ENCODE measurements at places on chromosomes 2 and 18.
A peak's percentile ranks its signal among the peaks of the same experiment; 100 is the strongest.

DNA sequence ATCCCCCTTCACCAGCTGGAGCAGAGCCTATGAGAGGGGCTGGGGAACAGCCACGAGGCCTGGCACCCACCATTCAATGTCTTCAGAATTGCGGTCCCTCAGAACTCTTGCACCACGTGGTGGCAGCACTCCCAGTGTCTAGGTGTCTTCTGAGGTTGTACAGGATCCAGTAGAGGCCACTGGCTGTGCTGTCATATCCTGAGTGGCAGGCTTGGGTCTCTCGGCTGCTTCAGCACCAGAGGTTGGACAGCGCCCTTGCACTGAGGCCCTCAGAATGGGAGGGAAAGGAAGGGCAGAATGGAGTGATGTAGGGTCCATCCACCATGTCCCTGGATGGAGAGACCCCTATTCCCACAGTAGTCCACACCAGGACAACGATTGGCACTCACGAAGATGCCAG lies 112.0 kb upstream of the TEKT4 start:
- peak; percentile 12 for DNase-seq

- DNase-seq = no peak
Observed at GRCh38 chr2:172545408-172546075, 10.3 kb upstream of the PDK1 start.

- DNase-seq = no peak
Observed at GRCh38 chr2:105750735-105751134, 6.0 kb downstream of the NCK2 start.

- no peak for DNase-seq
Observed at GRCh38 chr2:126115975-126116374, 540.0 kb upstream of the GYPC start.
